ENCODE measurements at places on chromosomes 3 and 15.
A peak's percentile ranks its signal among the peaks of the same experiment; 100 is the strongest.

DNA sequence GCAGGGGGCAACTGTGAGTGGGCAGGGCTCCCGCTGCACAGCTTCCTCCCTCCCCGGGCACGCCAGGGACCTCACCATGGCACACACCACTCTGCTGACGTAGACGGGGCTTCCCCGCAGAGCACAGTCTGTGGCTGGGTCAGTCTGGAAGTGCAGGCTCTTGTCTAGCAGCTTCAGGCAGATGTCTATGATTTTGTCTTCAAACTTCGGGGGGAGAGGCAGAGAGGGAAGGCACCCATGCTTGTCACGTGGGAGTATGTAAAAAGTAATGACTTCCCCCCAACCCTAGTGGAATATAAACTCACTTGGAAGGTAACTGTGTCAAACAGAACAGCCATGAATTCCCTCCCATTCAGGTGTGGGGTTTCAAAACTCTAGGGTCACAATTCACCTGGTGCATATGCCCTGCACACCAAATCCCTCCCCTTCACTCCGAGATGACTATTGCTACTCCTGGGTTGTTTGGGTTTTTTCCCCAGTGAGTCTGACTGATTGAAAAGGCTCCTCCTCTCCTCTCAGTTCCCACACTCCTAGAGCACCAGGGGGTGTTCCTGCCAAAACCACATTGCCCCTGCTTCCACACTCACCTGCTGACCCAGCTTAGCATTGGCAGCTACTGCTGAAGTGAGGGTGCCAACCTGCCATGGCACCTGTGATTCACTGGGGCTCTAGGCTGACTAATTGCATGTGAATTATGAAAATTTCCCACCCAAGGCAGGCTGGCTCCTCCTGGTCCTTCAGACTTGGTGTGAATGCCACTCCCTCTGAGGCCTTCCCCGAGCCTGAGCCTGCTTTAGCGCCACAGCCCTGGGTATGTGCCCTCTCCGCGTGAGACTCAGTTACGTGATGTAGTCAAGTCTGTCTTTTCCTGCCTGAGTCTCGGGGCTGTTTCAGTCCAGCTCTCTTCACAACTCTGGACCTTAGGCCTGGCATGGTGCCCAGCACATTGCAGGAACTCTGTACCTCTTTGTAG is 13.0 kb downstream of the TGM5 start:
- DNase-seq = no peak

DNA sequence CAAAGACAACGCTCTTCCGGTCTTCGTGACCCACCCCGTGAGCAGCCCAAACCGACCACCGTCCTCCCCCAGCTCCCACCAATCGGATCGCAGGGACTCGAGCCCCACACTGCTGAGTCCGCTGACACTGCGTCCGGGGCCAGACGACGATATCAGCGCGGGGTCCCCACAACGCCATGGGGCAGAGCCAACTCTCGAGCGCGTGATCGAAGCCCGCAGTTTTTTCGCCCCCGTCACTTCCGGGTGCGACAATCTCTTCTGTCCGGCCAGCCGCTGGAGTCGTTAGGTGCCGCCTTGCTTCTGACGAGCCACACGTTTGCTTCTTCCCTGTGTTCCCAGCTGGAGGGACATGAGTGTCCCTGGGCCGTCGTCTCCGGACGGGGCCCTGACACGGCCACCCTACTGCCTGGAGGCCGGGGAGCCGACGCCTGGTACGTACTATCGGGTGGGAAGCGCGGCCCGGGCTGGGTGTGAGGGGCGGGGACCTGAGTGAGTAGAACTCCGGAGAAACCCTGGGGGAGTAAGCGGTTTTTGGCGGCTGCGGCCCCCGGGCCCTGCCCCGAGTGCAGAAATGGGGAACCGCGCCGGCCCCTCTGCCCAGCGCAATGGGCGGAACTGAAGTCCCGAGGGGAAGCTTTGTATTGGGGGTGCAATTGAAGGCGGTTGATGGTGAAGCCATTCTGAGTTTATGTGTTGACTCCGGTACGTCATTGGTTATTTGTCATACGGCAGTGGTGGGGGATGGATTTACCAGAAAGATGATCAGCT is at the start of gene BLOC1S6:
TSS of gene BLOC1S6 (plus strand) at position 285 of the 768 bp plus-strand sequence. CDS start at position 350, 65 bp downstream.
- peak; percentile 78 for DNase-seq

DNA sequence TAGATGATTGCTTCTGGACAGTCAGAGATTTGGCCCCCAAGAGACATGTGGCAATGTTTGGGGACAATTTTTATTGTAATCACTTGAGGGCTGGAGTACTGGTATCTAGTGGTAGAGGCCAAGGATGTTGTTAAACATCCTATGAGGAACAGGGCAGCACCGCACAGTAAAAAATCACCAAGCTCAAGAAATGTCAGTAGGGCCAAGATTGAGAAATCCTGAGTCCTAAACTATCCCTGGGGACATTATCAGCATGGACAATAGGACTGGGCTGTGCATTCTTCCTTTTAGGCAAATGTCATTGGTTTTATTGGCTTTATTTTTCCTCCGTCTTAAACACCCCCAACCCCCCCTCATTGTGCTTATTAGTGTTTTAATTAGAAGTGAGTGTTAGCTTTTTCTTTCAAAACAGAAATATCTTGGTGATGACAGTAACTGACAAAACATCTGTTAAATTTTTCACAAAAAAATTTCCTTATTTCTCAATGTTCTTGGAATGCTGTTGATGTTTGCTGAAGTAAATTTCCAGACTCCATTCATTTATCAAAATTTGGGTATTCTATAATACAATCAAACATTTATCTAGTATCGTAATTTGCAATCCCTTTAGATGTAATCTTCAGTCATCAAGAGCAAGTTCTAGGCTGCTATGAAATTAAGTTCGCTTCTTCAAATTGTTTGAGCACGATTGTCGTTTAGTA is 944.4 kb downstream of the VGLL3 start:
- DNase-seq = no peak

- no peak for DNase-seq
Measured at GRCh38 chr15:26095710-26096330, 232.7 kb upstream of the ATP10A start.

- DNase-seq = no peak
Measured at GRCh38 chr3:21942328-21942727, 191.3 kb upstream of the ZNF385D start.
